ENCODE measurements at places on chromosomes 16 and 17.

DNA sequence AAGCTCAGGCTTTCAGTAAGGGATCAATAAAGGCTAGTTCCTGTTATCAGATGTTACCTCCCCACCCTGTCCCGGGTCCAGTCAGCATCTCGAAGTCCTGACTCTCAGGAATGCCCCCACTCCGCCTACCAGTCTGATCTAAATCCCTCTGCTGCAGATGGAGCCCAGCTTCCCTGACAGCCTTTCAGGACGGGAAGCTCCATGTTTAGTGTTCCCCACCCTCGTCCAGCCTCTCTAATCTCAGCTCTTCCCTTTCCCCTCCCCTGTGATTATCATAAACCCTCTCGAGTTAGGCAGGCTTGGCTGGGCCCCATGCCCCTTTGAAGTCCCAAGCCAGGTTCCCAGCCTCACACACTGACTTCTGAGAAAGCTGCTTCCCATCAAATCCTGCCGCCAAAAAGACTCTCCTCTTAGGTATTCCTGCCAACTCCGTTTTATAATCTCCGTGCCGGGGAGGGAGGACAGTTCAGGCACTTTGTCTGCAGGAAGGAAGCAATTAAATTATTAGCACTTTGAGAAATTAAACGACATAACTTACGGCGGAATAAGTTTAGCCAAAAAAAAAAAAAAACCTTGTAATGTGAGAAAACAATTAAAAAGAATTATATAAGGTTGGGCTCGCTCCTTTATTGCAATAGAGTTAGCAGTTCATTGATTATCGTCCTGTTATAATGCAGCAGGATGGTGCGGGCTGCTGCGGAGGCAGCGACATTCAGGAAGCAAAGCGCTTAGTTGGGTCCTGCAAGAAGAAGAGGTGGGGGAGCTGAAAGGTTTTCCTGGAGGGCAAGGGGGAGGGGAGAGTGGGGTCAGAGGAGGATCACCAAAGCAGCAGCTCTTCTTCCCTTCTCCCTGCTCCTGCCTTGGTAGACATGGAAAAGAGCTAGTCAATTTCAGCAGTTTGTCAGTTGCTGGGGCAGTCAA lies 16.8 kb upstream of the ETV4 start:
- DNase-seq: no peak

GRCh38 chr17:44854192-44854591 lies 6.5 kb downstream of the HIGD1B start:
- no peak for DNase-seq

DNA sequence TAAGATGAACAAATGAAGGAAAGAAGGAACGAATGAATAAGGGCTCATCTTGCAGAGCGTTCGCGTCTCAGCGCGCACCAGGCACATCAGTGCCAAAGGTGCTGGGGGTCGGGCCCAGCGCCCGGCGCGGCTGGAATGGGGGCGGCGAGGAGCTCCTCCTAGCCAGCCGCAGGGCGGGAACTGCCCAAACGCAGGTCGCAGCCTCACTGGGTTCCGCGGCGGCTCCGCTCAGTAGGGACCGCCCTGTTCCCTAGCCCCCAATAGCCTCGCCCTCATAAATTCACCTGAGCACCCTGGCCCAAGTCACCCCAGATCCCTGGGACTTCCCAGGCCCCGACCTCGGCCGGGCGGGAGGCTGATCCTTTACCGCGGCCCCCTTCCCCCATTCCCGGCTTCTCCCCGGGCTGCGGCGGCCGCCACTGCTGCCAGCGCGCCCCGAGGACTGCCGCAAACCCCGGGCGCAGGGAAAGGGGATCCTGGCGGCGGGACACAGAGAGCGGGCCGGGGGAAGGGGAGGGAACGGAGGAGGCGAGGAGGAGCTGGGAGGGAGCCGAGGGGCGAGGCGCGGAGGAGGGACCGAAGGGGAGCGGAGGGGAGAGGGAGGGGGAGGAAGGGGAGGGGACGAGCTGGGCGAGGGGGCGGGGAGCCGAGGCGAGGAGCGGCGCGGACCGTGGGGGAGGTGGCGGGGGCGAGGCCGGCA lies 377 bp upstream of the CRHR1 start:
- DNase-seq: no peak

DNA sequence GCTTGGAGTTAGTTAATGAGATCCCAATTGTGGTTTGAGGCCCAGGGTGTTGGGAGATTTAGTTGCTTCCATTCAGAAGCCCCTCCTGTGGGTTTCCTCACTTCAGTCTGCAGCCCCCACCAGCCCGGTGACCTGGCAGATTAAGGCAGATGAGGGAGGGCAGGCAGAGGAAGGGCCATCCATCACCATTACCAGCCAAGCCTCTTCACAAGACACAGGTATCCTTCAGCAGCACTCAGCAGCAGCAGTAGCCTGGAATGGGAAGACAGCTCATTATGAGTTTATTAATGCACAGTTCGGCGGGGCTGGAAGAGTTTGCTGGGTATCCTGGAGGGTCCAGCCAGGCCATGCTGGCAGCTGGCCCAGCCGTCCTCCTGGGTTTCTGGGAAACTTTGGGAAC lies 90.0 kb upstream of the GPRC5B start:
- no peak for DNase-seq

DNA sequence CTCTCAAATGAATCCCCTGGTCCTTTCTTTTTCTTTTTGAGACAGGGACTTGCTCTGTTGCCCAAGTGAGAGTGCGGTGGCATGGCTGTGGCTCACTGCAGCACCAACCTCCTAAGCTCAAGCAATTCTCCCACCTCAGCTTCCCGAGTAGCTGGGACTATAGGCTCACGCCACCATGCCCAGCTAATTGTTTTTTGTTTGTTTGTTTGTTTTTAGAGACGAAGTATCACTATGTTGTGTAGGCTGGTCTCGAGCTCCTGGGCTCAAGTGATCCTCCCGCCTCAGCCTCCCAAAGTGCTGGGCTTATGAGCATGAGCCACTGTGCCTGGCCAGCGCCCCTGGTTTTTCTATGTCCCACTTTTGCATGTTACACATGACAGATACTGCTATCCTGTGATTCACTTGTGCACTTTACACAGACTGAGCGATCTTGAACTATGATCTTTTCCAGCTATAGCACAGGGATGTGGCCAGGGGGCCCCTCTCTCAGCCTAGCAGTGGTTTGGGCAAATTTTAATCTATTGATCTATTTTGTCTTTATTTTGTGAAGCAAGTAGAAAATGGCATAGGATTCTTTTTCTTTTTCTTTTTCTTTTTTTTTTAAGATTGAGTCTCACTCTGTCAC lies 31.3 kb upstream of the MLKL start:
- DNase-seq: no peak

DNA sequence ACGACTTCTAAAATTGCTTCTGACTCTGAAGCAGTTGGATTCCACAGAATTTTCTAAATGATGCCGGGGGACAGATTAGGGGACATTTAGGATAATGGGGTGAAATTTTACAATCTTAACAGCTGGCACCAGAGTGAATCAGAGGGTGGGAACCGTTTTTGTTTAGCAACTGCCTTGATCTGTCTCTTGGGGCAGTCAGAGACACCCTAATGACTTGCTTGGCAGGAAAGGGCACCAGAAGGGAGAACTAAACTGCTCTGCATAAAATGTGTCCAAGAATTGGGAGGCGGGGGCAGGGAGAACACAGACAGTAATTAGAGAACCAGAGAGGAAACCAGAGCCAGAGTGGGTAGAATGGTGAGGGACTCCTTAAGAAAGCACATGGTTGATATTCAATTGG lies 6.1 kb upstream of the ABCC12 start:
- DNase-seq: no peak

GRCh38 chr17:69560987-69561441 lies 146.5 kb downstream of the MAP2K6 start:
- no peak for DNase-seq

Data from dorsolateral prefrontal cortex (tissue), 122 donors.